ENCODE measurements at places on chromosomes 12 and 14.

GRCh38 chr12:70645494-70646317 is 8.5 kb upstream of the PTPRB start:
- DNase-seq = no peak

DNA sequence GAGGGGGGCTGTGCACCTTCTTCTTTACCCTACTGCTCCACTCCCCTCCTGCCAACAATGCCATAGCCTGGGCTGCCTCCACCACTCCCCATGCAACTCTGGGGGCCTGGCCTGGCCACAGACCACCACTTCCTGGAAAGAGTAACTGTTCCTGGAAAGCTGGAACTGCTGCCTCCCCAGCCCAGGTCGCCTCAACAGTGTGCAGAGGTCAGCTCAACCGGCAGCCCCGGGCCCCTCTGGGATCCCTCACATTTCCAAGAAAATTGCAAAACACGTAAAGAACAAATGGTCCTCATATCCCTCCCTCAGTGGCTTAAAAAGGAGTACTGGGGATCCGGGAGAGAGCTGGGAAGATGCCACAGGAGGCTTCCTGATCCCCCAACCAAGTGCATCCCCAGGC is 22.4 kb upstream of the DIO3 start:
- no peak for DNase-seq

- peak; percentile 89 for DNase-seq
Observed at GRCh38 chr14:68843471-68844209, 50.8 kb upstream of the ZFP36L1 start.

GRCh38 chr12:87815771-87816585 is 213.2 kb downstream of the C12orf50 start:
- DNase-seq = no peak

GRCh38 chr14:75979648-75980565 is 1.9 kb downstream of the TGFB3 start:
- peak; percentile 66 for DNase-seq

DNA sequence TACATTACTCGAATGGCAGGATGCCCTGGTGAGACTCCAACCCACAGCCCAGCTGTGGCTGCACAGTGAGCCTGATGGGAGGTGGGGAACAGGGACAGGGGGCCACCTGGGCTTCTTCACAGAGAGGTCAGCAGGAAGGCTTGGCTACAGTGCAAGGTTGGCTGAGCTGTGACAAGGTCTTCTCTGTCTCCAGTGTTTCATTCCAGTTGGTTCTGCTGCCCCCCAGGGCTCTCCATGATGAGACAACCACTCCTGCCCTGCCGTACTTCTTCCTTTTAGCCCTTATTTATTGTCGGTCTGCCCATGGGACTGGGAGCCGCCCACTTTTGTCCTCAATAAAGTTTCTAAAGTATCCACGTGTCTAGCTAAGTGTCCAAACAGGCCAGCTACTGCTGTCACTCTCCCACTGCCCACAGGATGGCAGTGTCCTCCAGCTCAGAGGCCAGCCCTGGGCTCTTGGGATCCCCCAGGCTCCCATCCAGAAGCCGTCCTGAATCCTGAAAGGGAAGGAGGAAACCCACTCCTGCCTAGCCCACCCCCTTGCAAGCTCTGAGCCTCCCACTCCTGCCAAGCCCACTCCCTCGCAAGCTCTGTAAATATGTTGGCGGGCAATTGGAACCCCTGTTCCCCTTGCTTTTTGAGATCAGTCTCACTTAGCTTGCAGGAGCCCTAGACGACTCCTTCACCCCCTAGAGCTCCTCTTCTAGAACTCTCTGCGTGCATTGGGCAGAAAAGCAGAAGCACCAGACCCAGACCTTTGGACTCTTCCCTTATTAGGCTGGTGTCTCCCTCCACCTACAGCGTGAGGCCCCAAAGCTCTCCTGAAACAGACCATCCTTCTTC is 5.4 kb downstream of the C1QL4 start:
- peak; percentile 79 for DNase-seq

- no peak for DNase-seq
Observed at GRCh38 chr12:117699575-117699974, 269.2 kb downstream of the KSR2 start.
